H54 (cell line): ENCODE measurements at places on chromosomes 2 and 18.

DNA sequence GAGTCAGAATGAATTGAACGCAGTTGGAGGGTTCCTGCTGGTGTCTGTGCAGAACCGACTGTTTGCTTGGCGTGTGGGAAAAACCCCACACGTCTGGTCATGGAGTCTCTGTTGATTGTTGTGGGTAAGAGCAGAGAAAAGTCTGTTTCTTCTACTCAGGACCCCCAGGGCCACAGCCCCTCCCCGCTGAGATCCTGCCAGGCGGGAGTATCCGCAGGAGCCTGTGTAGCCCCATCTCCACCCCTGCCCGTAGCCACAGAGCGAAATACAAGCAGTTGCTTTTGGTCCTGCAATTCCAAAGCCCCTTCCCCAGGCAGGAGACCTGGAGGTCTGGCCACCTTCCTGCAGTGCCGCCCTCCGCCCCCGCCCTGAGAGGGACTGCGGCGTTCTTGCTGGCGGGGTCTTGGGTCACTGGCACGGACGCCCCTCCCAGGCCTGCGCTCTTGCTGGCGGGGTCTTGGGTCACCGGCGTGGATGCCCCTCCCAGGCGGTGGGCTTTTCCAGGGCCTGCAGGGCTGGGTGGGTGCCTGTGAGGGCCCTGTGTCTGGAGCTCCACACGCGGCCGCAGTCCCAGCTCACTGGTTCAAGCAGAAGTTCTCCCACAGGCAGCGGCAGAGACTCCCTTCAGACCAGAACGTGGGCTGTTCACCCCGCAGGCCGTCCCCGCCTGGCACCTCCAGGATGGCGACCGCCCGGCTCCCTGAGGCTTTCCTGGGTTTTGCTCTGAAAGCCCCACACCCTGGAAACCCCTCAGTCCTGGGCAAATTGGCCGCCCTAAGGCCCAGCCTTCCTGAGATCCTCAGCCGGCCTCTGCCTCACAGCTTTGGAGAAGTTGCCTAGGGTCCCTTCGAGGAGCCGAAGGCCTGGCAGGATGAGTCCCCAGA, 76.0 kb upstream of the CTDP1 start:
- no peak for DNase-seq

GRCh38 chr2:204900910-204901309, 355.6 kb downstream of the PARD3B start:
- no peak for DNase-seq

- no peak for DNase-seq
Observed at GRCh38 chr18:54359233-54359632, 1.5 kb downstream of the C18orf54 start.

- no peak for DNase-seq
Observed at GRCh38 chr18:55318951-55319441, 269.0 kb downstream of the TCF4 start.

- DNase-seq, result no peak
Observed at GRCh38 chr2:6946722-6947121, 29.5 kb downstream of the RNF144A start.

DNA sequence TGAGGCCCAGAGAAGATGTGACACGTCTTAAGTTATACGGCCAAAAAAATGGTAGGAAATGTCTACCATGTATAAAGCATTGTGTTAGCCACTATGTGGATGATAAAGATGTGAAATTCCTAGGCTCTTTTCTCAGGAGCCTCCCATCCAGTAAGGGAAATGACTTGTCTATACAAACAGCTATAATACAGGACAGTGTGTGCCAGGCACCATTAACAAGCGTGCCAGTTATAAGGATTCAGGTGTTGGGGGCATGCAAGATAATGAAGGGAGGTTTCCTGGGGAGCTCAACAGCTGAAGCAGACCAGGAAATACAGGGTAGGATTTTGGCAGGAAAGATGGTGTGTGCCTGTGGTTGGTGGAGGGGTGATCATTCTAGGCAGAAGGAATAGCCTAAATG, 37.6 kb downstream of the ALPK2 start:
- no peak for DNase-seq

GRCh38 chr2:162473-163382, 101.1 kb downstream of the SH3YL1 start:
- no peak for DNase-seq
